ENCODE measurements at places on chromosomes 3 and 15.

DNA sequence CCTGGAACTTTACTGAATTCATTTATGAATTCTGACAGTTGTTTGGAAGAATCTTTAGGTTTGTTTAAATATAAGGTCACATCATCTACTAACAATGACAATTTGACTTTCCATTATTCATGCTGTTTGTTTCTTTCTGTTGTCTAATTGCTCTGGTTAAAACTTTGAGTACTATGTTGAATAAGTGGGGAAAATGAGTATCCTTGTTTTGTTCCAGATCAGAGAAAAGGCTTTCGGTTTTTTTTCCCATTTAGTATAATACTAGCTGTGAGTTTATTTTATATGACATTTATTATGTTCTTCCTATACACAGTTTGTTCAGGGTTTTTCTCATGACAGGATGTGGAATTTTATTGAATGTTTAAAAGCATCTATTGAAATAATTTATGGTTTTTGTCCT lies 11.3 kb upstream of the TUBGCP5 start:
- no peak for DNase-seq

DNA sequence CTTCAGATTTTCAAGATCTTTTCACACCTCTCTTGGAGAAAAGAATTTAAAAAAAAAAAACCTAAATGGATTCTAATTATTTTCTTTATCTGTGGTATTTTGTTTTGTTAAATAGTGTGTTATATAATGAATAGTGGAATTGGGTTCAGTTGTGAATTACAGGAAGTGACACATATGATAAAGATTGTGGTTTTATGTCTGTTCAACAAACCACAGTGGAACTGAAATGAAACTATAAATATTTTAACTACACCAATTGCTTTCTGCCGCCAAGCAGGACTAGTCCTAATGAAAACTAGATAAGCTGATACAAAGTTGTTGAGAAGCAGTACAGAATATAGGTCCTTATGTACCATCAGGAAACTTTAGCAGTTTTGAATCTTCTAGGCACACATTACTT lies 121.6 kb downstream of the UBE2E2 start:
- DNase-seq: peak; percentile 39

GRCh38 chr3:67075295-67075694 lies 77.2 kb downstream of the KBTBD8 start:
- no peak for DNase-seq

GRCh38 chr3:108133858-108134554 lies 43.2 kb upstream of the CD47 start:
- DNase-seq: no peak

DNA sequence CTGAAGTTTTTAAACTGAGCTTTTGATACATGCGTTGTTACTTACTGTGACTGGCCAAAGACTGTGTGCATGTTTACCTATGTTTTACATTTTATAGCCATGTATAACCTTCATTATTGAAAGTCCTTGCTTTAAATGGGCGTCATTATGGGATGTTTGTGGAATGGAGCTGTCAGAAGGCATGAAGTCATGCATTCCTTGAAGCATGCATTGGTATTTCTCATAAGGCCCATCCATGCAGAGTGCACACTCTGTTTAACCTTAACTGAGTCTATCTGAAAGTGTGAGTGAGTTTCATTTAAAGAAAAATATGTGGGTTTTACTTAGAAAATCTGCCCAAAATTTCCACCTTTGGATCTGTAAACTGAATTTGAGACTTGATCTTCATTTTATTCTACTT lies 51.1 kb downstream of the PSMD6 start:
- DNase-seq: no peak

- no peak for DNase-seq
Observed at GRCh38 chr3:122219242-122219872, 35.9 kb downstream of the CASR start.

DNA sequence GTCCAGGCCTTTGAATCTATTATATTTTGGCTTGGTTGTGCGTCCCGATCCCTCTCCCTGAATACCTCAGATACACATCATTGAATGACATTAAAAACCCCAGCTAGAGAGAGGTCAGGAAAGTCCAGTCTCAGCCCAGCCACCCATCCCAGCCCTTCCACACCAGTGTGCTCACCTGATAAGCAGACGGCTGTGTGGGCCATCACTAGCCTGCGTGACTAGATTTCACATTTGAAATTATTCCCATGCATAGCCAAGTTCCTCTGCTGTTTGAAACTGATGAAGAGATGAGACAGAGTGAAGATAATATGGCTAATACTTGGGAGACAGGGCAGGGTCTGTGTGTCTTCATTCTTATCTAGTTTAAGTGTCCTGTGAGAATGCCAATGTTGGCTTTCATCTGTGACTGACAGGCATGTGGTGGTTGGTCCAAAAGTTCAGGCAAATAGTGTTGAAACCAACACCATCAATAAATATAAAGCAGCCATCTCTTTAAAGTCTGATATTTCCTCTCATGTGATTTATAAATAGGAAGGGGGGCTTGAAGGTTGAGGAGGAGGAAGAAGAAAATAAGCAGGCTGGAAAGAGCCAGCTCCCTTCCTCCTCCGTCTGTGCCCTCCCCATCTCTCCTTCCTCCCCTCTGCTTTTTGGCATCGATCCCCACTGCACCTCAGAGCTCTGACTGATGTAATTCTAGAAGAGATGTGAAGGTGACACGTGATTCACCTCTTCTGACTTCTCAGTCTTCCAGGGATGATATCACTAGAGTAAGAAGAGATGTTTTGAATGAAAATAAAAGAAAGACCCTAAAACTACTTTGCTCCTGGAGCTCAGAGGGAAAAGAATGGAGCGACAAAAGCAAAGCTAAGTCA lies 5.1 kb downstream of the FAM43A start:
- DNase-seq: no peak

DNA sequence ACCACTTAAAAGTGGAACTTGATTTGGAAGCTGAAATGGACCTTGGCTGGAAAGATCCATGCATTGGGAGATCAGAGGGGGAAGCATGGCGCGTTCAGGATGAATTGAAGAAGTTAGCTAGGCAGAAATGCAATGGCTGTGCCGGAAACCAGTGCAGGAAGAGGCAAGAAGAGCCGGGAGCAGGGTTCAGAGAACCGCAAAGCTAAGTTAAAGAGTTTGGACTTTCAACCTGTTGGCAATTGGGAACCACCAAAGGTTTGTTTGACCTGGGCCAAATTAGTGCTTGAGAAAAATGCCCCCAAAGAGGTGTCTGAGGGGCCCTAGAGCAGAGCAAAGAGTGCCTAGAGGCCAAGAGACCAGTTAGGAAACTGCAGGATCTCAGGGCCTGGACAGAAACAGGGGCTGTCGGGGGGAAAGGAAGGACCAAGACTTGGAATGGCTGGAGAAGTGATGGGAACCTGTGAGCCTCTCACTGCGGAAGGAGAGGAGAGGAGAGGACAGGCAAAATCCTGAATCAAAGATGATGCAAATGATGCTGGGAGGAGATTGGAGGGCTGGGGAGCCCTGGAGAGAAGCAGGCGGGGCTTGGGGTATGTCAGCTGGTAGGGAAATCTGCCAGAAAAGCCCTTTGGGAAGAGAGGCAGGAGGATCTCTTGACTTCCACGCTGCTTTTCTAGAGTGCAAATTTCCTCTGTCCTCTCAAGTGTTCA lies 49.3 kb downstream of the FAM174B start:
- DNase-seq: no peak

DNA sequence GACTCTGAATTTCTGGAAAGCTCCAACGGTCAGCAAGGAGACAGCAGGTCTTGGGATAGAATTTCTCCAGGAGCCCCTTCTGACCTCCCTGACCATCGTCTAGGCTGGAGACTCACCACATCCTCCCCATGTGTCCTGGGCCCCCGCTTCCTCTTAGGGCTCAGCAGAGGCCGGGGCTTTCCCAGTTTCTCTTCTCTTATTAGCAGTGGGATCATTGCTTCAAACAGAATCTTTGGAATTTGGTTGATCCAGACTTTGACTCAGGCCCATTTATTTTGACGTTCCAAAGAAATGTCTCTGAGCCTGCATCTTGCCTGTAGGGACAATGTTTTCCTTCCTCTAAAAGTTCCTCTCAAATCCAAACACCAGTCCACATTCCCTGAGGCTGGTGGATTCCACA lies 38.4 kb upstream of the SLC6A6 start:
- DNase-seq: peak; percentile 86

GRCh38 chr15:79090487-79091203 lies at the start of gene RASGRF1:
TSS of gene RASGRF1 (minus strand) at chr15:79090780. CDS start at chr15:79090498, 282 bp downstream.
- DNase-seq: no peak

DNA sequence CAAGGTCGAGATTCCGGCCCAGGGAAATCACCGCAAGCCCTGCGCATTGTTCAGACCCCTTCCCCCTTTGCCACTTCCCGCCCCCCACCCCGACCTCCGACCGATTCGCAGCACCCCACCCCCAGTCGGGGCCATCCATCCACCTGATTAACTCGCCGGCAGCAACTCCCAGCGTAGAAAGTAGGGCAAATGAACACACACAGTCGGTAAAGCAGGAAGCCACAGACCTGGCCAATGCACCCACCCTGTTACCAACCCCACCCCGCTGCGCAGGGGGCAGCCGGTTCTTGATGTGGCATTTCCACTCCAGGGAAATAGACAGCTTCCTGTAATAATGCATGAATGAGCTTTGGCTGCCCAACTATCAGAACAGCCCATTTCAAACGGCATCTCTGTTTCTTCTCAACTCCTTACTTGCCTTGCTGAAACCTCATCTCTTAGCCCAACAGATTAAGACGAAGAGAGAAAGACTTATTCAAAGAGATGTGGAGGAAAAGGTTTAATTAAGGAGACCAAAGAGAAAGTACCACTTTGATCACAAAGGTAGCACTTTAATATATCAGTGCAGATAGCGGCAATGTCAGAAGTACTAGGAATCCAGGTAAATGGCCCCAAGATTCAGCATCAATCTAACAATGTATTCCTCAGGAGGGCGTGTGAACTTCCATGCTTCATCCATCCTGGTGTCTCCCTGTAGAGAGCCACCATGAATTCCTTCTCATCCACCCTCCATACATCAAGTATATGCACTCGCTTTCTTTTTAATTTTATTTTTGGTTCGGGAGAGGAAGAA lies 1.9 kb downstream of the TNIK start:
- DNase-seq: no peak

GRCh38 chr3:119329551-119329950 lies 35.4 kb downstream of the ARHGAP31 start:
- DNase-seq: no peak

DNA sequence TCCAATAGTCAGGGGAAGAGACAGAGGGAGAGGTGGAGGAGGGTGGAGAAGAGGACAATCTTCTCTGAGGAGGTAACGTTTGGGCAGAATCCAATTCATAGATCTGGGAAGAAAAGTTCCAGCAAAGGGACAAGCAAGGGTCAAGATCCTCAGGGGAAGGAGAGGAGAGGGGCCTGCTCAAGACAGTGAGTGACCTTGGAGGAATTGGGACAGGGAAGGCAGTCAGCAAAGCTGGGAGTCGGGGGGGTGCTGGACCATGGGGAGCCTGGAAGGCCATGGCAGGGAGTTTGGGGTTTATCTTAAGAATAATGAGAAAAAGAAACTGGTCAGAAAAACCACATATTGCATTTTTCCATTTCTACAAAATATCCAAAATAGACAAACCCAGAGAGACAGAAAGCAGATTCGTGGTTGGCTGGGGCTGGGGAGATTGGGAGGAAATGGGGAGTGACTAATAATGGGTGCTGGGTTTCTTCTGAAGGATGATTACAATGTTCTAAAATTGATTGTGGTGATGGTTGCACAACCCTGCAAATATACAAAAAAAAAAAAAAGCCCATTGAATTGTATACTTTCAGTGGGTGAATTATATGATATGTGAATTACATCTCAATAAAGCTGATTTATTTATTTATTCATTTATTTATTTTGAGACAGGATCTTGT lies 19.6 kb upstream of the SRP14 start:
- no peak for DNase-seq

DNA sequence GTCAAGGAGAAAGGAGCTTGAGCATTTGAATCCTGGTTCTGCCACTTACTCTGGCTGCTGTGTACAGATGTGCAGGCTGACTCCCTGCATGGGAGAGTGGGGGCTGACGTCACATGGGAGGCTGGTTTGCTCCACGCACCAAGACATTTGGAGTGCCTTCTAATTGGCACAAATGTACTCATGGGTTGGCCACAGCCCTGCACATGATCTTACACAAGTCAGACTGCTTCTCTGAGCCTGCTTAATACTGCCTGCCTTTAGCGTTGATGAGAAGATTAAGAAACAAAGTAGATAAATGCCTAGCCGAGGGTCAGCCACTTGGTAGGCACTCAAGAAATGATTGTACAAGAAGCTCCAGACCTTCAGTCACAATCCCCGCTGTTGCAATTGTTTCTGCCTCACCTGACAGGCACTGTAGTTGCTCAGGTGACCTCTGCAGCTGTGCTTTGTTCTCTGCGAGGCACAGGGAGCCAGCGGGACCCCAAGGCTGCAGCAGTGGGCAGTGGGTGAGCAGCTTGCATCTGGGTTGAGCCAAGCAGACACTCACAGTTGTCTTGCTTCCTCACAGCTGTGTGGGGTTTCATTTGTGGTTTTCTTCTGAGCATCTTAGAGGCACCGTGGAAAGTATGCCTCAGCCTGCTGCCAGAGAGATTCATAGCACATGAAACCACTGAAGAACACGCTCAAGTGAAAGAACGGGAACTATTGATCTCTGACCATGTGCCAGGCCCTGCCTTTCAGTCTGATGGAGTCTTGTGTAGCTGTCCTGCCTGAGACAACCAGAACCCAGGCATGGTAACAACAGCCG lies 33.1 kb downstream of the GRK7 start:
- peak; percentile 55 for DNase-seq

DNA sequence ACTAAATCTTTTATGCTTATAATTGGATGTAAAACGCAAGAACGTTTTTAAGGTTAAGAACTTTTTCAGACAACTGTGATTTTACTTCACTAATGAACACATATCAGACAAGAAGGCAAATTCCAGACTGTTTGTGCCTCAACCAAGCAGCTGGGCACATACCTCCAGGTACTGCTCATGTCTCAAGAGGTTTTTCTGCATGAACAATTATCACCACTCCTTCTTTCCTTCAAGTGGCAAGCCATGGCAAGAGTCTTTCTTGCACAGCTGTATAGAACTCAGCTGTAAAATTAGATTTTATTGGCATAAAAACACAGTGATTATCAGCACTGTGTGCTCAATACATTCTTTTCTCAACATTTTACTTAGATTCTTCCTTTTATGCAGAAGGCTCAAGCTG lies 64.3 kb downstream of the FNDC3B start:
- DNase-seq: no peak

DNA sequence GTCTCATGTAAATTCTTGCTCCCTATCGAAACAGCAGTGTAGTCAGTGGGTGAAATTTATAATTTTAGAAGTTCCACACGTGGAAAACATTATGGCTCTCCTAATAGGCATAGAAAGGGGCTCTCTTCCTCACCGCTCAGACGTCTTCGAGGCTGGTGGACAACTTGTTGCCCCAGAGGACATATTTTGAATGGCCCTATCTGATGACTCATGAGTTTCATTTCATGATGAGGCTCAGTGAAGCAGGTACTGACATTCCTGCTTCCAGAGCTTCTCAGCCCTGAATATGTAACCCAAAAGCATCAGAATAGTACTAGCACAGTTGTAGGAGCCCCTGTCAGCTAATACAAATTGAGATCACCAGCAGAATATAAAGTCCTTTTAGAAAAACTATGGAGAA lies 117.9 kb downstream of the HERC1 start:
- DNase-seq: no peak

- no peak for DNase-seq
Observed at GRCh38 chr3:110504901-110505300, 566.7 kb upstream of the NECTIN3 start.

GRCh38 chr3:171168086-171168485 lies 141.6 kb upstream of the SLC2A2 start:
- no peak for DNase-seq

GRCh38 chr3:133196527-133196926 lies 158.3 kb downstream of the TMEM108 start:
- no peak for DNase-seq

- no peak for DNase-seq
Observed at GRCh38 chr3:56468184-56469106, at the start of gene ERC2. TSS of gene ERC2 (minus strand) at chr3:56468467.
